ENCODE measurements at places on chromosomes 13 and 19.

DNA sequence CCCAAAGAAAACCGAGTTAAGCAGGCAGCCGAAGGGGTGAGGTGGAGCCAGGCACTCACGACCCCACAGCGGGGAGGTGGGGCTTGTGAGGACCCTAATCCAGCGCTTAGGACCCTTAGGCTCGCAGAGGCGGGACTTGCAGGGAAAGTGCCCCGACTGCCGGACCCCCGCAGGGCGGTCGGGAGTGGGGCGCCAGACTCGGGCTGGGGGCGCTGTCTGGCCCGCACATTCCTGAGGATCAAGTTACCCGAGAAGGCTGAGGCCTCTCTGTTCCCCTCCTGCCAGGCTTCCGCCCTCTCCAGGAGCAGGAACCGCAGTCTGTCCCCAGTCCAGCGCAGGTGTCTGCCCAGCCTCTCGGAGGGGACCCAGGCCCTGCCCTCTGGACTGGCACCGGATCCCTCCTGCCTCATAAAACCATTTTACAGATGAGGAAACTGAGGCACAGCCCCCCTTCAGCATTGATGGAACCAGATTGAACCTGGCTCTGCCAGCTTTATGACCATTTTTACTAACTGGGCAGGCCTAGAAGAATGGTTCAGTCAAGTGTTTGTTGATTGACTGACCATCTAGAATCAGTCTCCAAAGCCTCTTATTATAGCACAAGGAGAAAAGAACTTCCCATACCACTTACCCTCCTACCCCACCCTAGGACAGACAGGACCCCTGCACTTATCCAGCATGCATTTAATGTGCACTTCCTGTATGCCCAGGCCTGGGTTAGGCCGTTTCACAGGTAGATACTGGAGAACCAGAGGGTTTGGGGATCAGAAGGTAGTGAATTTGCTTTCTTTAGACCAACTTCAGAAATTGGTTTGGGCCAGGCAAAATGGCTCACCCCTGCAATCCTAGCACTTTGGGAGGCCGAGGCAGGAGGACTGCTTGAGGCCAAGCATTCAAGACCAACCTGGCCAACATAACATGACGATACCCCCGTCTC, 6.7 kb upstream of the JUND start:
- no peak for DNase-seq

- DNase-seq: no peak
Observed at GRCh38 chr13:105463011-105463501, 1072.4 kb downstream of the EFNB2 start.

- no peak for DNase-seq
Observed at GRCh38 chr19:30353394-30353945, 18.7 kb upstream of the ZNF536 start.

- no peak for DNase-seq
Observed at GRCh38 chr13:22967669-22968068, 213.1 kb upstream of the SGCG start.

- no peak for DNase-seq
Observed at GRCh38 chr13:91304741-91305140, 42.7 kb upstream of the MIR17HG start.

DNA sequence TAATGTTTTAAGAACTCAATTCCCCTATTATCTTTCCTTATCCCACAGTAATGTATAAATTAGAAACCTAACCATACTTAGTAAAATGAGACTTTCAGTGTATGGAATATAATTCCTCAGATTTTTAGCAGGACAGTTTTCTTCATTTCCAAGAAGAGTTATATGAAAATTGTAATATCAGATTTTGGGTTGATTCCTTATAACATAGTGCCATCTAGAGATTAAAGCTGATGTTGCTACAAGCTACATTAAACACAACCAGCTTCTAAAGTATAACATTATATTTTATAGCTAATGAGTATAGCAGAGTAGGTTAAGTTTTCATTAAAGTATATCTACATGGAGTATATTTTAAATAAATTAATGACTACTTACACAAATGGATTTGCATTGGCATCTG, 99.7 kb upstream of the MIR17HG start:
- DNase-seq: no peak

GRCh38 chr19:2848616-2849015, 7.3 kb downstream of the ZNF555 start:
- DNase-seq: no peak

DNA sequence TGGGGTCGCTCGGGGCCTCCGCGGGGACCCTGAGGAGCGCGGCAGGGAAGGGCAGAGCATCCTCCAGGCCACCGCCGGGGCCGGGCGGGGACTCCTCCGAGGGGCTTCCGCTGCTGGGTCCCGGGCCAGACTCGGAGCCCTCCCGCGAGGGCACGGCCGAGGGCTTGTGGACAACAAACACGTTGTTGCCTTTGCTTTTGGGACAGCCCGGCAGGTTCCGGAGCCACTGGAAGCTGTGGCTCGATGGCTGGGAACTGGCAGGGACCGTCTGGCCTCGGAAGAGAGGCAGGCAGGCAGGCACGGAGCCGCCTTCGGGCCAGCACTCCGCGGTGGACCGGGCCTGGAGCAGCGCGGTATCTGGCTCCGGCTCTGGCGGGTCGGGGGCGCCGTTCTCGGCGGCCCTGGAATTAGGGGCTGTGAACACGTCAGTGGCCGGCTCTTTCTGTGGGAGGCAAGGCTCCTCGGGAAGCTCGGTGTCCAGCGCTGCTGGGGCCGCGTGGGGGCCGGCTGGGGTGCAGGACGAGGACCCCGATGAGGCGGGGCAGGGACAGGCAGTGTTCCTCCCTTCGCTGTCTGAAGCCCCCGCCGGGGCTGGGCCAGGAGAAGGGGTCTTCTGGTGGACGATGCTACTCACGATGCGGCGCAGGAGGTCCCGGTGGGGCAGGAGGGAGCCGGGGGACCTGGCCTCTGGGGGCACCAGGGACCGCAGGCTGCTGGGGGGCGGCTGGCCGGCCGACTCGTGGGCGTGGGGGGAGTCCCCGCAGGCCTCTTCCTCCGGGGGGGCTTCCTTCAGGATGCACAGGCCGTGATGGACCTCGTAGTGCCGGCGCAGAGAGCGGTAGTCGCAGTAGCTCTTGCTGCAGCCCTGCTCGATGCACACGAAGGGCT, 27.6 kb downstream of the ZNF541 start:
- DNase-seq: no peak

- no peak for DNase-seq
Observed at GRCh38 chr13:48977286-48977625, 1.5 kb downstream of the FNDC3A start.

DNA sequence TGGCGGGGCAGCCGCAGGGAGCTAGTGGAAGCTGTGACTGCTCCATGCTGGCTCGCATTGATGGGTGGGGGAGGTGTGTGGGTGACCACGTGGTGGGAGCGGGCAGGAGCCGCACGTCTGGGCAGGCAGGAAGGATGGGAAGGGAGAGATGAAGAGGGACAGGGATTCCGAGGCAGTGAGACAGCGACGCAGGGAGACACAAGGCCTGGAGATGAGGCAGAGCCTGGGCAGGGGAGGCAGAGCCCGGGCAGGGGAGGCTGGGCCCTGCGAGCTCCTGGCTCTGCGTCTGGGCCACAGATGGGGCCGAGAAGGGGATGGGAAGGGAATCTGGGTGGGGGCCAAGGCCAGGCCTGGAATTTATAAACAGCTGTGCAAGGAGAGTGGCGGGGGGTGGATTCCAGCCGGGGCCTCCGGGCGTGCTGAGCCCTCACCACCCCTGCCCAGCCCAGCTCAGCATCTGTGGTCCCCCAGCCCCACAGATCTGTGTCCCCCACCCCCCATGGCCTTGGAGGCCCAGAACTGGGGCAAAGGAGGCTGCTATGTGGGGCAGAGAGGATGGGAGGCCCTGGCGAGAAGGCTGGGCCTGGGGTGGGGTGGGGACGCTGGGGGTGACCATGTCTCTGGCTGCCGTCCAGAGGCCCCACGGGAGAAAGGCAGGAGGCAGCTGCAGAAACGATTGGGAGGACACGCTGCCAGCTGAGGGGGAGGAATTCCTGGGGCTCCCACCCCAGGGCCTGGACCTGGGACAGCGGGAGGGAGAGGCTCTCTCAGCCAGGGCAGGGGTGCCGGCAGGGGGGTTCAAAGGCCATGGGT, 6.0 kb downstream of the EHD2 start:
- no peak for DNase-seq

DNA sequence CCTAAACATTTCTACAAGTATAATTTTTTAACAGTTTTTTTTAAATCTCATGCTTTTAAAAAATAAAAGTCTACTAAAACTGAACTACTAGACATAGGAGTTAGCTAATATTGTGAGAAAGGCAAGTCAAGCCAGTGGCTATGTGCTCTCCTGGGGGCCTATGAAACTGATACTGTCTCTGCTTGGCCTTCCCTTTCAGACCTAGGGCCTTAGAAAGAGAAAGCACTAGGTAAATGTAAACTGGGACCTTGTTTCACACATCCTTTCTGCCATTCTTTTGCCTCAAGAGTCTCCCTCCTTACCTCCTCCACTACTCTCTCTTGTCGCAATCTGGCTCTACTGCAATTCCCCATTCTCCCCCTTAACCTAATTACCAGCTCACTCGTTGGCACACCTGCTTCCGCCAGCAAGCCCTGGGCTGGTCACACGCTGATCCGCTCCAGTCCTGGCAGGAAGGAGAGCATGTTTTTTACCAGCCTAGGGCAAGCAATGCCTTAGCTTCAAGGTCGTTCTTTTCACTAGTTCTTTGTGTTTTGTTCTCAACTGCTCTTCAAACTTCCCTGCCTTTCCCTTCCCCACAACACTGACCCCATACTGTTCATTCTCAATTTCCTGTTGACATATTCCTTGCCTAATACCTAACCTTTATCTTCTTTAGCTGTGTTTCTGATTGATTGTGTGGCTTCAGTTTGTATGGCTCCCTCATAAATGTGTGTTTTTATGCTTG, 23.1 kb downstream of the TBC1D4 start:
- DNase-seq: peak; percentile 8

- no peak for DNase-seq
Observed at GRCh38 chr19:45955905-45956608, 17.6 kb downstream of the NOVA2 start.

DNA sequence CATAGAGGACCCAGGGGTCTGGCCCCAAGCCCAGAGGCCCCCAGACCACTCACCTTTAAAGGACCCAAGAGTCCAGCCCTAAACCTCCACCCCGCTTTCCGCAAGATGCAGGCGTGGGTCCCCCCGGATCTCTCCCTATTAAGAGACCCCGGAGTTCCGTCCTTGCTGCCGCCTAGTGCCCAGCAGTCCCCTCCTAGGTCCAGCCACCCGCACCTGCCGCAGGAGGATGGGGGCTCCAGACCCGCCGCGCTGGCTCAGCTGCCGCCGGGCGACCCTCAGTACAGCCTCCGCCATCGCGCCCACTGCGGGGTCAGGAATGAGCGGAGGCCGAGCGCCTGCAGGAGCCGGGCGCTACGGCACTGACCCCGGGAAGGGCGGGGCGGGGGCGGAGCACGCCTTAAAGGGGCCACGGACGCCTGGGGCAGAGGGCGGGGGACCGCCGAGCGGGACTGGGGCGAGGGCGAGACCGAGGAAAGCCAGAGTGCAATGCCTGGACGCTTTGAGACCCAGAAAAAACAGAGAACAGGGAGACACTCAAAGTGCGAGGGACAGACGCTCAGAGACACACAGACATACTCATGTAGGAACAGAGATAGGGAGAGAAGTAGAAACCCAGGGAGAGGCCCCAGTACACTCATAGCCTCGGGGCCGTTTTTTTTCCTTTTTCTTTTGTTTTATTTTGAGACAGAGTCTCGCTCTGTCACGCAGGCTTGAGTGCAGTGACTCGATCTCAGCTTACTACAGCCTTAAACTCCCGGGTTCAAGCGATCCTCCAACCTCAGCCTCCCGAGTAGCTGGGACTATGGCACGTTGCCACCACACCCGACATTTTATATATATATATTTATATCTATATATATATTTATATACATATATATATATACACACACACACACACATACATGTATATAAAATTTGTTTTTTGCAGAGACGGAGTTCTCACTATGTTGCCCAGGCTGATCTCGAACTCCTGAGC, at the start of gene ETHE1:
Gene ETHE1 (minus strand): TSS at position 318 of the 976 bp plus-strand sequence. CDS start 24 bp downstream, at position 294.
- no peak for DNase-seq

GRCh38 chr19:44093931-44094765, at the start of gene ZNF224:
Gene ZNF224, plus strand, starts transcription at chr19:44094361. Its CDS starts 3,513 bp downstream, at chr19:44097874.
- DNase-seq: no peak

DNA sequence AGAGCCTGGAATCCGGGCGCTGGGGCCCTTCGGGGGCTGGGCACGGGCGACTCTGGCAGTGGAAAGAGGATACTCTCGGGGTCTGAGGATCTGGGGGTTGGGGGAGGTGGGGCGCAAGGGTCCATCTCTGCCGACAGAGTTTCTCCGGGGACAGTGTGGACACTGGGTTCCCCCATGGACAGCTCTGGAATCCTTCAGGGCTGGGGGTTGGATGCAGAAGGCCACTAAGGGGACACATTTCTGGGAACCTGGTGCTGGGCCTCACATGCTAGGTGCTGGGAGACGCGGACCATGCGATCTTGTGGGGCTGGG, 2.3 kb downstream of the TGFBR3L start:
- no peak for DNase-seq

DNA sequence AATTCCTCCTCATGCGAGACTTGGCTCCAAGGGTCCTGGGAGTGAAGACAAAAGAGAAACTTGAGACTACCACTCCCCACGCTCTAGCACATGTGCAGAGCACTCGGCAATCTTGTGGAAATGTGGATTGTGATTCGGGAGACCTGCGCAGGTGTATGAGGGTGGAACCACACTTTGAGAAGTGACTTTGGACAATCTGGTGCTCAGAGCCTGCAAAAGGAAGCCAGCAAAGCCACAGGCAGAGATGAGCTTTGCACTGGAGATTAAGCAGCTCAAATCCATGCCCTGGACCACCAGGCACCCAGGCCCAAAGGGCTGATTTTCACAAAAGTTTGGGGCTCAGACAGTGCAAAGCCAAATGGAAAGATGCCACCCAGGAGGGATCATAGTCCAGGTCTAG, 162.5 kb upstream of the TSHZ3 start:
- no peak for DNase-seq

GRCh38 chr19:35963514-35963913, 27.3 kb downstream of the LRFN3 start:
- DNase-seq: no peak

GRCh38 chr19:30799865-30800755, 427.9 kb downstream of the ZNF536 start:
- DNase-seq: no peak

- DNase-seq: no peak
Observed at GRCh38 chr19:5340637-5341447, at the start of gene PTPRS. Gene PTPRS, minus strand, starts transcription at chr19:5340812. Its CDS starts 54,672 bp downstream, at chr19:5286140.

GRCh38 chr19:3020321-3020960, 8.6 kb downstream of the TLE2 start:
- no peak for DNase-seq

GRCh38 chr13:47545201-47546024, 455.7 kb downstream of the SUCLA2 start:
- DNase-seq: no peak

- no peak for DNase-seq
Observed at GRCh38 chr13:49395451-49395865, 48.4 kb downstream of the CAB39L start.

- DNase-seq: no peak
Observed at GRCh38 chr19:17005000-17005399, 21.6 kb downstream of the CPAMD8 start.
